Stimulated activated CD8-positive, alpha-beta memory T cell treated with anti-CD3 and anti-CD28 coated beads, Interleukin-4, amount 100 ng/mL, for 48 hours (primary cell): ENCODE measurements at places on chromosomes 6 and 20.

DNA sequence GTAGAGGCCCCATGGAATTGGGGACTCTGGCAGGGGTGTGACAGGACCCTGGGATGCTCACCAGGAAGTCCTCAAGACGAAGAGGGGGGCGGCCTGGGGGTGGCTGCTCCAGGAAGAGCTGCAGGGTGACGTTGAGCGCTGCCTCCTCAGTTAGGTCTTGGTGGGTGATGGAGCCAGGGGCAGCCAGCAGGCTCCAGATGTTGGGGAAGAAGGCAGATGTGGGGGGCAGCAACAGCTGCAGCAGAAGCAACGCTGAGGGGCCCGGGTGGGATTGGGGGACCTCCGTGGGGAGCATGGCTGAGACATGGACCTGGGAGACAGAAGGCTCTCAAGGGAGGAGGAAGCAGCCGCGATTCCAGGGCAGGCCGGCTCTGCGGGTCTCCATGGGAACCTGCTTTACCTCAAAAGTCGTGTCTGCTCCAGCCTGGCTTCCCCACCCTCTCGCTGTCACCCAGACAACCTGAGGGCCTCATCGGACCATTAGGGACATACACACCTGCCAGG is 591 bp downstream of the VWA7 start:
- DNase-seq, result no peak

DNA sequence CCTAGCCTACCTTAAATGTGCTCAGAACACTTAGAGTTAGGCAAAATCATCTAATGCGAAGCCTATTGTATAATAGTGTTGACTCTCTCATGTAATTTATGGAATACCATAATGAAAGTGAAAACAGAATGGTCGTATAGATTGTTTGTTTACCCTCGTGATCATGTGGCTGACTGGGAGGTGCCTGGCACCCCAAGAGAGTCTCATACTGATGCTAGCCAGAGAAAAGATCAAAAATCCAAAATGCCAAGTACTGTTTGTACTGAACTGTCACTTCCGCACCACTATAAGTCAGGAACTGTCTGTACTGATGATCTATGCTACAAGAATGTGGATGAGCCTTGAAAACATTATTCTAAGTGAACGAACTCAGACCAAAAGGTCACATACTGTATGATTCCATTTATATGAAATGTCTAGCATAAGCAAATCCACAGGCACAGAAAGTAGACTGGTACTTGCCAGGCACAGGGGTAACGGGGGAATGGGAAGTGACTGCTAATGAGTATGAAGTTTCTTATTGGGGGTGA is 22.4 kb downstream of the ZMYND8 start:
- no peak for DNase-seq

DNA sequence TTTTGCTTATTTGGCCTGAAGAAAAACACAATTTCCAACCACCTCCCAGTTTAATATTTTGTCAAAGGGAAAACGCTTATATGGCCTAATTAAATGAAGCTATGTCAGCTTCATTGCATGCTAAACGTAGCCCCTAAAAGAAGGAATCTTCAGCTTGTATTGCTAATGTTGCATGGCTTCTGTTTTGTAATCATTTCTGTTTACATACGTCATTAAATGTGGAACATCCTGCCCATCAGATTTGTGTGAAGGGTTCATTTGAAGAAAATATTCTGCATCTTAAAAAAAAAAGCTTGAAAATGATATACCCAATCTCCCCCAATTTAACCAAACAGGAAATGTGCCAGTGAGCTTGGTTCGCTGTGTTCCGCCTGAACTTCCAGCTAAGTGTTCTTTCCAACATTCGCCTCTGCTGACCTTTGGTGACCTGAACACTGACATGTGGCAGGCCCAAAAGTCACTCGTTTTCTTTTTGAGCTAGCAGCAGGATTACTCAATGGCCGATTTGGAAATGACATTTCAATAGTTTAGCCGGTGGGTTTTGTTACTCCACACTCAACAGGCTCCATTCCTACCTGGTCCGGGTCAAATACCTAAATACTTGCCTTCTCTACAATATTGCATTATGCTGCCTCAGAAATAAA is 12.7 kb upstream of the SIRT5 start:
- no peak for DNase-seq

GRCh38 chr6:128249429-128249828 is 271.0 kb downstream of the PTPRK start:
- no peak for DNase-seq

DNA sequence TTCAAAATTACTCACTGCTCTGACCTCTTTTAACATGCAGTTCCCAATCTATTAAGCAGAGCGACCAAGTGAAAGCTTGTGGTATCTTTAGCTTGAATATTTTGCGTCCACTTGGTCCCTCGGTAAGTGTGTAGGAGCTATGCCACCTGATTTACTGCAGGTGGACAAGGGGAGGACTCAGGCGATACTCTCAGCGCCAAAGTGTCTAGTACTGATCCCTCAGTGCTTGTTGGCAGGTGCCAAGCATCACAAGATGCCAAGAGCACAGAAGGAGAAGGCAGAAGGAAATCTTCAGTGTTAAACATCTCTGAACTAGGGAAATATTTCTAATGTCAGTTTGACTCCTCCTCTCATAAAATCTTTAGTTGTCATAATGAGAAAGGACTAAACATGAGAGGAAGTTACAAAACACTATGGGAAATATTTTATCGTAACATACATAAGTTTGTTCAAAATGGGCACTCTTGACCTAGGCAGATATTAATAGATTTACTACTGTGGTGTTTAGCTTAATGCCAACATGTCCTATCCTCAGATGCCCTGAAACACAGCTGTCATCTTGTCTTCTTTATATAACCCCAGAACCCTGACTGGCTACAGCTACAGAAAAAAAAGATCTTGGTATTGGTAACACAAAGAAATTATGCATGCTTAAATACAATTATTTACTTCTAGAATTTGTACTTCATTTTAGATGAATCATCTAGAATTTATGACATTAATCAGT is 19.5 kb downstream of the NHLRC1 start:
- DNase-seq, result no peak

- no peak for DNase-seq
Measured at GRCh38 chr20:1563598-1563997, 6.1 kb upstream of the SIRPD start.

DNA sequence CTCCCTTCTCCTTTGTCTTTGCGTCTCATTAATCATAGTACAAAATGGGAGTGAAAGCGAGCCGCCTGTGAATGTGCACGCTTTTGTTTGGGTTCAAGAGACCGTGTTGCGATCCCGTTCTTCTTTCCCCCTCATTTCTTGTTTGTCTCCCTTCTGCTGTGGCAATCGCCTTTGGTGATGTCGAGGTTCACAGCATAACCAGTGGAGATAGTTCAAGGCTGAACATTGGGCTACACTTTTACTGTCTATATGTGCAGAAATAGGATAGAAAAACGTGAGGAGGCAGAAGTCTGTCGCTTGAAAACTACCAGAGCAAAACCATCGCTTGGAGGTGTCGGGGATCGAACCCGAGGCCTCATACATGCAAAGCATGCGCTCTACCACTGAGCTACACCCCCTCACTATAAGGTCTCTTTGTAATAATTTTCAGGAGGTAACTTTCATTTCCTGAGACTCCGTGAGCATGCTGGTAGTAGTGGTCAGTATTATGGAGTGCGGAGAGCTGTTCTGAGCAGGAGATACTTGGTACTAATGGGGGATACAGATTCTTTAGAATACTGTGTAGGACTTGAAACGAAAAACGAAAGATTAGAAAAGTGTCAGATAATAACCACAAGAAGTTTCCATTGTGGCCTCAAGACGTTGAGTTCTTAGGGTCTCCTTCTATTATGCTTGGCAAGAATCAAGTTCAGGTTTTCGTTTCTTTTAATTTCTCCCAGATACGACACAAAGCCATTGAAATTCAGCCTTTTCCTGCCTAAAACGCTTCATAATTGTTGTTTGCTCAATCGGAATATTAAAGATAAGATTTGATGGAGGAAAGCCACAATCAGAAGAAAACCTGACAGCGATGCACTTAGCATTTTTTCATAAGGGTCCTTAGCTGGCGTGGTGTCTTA is 106.6 kb downstream of the TRIM27 start:
- peak; percentile 66 for DNase-seq

DNA sequence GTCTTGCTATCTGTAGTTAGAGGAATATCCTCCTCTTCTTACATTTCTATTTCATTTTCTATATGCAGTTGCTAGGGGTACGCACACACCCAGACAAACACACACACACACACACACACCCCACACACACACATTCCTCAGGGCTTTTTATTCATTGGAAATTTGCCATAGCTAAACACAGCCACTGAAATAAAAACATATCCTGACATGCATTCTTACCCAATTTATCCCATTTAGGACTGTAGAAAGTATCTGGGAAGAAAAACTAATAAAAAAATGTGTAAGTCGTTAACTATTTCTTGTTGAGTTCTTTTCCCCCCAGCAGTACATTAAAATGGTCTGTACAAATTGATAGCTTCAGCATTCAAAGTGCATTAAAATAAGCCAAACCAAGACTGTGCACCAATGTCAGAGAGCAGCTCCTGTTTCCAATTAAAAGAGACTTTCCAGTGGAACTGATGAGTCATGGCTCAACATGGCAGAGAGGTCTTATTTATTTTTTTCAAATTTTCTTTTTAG is 357.9 kb upstream of the AGPAT4 start:
- DNase-seq, result no peak

DNA sequence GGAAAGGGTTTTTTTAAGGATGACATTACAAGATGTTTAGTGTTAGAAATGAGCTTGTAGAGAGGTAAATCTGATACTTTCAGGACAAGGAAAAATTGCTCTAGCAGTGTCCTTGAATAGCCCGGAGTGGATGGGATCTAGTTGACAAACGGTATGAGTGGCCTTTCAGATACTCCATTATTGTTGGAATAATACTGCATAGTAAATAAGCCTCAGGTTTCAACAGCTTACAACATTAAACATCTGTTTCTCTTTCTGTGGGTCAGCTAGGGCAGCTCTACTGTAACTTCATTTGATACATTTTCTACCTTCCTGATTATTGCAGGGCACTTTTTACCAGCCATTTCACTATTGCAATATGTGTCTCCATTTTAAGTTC is 118.0 kb downstream of the B3GAT2 start:
- DNase-seq, result no peak

DNA sequence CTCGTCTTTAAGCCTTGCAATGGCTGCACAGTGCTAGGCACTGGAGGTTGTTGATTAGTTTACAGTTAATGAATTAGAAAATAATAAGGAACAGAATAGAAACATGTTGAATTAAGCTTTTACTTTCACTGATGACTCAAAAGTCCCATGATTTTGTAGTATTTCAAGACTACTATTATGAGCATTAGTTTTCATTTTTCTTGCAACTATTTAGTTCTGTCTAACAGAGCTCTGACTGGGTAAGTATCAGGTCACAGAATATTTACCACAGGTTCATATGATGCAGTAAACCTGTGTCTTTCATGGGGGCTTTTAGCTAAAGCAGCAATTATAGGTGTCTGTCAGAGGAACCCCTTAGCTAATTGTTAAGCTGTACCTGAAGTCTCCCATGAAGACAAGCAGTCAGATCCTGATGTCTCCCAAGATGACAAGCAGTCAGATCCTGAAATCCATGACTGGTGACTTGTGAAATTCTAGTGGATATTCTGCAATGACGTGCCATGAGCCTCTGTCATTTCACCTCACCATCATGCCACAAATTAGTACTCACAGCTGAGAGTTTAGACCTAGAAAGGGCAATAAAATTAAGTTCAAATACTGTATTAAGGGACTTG is 8.2 kb upstream of the GPR31 start:
- DNase-seq, result no peak

DNA sequence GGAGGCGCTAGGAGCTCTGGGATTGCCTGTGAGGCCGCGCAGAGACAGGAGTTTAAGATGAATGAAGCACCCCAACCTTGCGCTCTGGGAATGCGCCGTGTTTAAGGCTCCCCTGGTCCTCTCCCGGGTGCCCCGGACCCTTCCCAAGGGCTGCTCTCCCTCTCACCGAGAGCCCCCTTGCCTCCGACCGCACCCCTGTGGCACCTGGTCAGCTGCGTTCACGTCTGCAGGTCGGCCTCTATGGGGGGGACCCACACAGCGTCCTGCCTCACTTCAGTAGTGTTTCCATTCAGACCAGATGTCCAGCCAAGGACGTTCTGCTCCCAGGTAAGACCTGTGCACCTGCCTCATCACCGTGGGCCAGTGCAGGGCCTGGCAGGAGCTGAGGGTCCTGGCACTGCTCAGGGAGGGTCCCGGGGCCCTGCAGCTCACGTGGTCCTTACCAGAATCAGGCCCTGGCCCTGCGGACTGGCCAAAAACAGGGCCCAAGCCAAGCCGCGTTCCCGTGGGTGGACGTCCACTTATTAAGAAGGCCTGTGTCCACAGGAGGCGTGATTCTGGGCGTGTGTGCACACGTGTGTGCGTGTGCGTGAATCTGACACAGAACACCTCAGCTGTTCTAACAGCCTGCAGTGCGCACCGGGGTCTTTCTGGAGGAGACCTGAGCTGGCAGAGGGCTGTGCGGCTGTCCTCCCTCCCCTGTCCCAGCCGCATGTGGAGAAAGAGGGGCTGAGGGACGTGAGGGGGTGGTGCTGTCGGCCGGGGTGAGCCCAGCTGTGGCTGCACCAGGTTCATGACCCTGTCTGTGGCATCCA is 79.9 kb upstream of the BHLHE23 start:
- no peak for DNase-seq

- DNase-seq, result no peak
Measured at GRCh38 chr6:128558924-128559323, 38.5 kb upstream of the PTPRK start.

- peak; percentile 77 for DNase-seq
Measured at GRCh38 chr6:44642870-44643522, 255.5 kb downstream of the CDC5L start.

DNA sequence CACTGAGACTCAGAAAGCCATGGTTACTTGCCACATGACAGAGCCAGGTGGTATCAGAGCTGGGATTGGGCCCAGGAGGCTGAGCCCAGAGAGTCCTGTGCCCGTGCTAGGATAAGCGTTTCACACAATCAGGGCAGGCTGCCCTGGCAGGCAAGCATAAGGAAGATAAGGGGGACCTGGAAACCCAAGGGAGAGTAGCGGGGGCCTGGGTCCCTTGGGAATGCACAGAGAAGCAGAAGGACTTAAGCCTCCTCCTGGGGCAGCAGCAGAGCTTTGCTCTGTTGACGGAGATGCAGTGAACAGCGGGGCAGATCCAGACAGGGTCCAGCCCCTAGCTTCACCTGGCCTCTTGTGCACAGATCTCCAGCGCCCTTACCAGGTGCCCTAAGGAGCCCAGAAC is 8.7 kb downstream of the TRIB3 start:
- no peak for DNase-seq

DNA sequence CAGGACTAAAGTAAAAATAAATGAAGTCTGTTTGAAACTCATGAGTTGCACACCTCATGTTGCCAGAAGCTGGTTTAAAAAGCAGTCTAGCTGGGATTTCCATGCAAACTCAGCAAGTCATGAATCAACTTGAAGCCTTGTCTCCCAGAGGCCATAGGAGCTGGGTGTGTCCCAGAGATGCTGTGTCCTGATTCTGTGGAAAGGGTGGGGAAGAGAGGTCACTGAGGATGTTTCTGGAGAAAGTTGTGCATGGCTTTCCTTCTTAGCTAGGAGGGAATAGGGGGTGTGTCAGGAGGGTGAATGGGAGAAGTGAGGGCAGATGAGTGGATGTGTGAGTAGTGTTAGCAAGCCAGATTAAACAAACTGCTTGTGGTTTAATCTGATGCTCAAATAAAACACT is 111.3 kb downstream of the ADAT2 start:
- no peak for DNase-seq

- peak; percentile 24 for DNase-seq
Measured at GRCh38 chr6:5580736-5581581, 319.6 kb downstream of the FARS2 start.
